Left renal cortex interstitium (tissue), 4 donors: ENCODE measurements at places on chromosomes 7 and 10. TPM values are rescaled to one million over a fixed set of nuclear protein-coding genes. Genes with fewer than 3 reads are reported as not detected.

Gene GALNT17
- 3.1 TPM for polyA plus RNA-seq

Gene SOSTDC1
- polyA plus RNA-seq, result 47.0 TPM

DNA sequence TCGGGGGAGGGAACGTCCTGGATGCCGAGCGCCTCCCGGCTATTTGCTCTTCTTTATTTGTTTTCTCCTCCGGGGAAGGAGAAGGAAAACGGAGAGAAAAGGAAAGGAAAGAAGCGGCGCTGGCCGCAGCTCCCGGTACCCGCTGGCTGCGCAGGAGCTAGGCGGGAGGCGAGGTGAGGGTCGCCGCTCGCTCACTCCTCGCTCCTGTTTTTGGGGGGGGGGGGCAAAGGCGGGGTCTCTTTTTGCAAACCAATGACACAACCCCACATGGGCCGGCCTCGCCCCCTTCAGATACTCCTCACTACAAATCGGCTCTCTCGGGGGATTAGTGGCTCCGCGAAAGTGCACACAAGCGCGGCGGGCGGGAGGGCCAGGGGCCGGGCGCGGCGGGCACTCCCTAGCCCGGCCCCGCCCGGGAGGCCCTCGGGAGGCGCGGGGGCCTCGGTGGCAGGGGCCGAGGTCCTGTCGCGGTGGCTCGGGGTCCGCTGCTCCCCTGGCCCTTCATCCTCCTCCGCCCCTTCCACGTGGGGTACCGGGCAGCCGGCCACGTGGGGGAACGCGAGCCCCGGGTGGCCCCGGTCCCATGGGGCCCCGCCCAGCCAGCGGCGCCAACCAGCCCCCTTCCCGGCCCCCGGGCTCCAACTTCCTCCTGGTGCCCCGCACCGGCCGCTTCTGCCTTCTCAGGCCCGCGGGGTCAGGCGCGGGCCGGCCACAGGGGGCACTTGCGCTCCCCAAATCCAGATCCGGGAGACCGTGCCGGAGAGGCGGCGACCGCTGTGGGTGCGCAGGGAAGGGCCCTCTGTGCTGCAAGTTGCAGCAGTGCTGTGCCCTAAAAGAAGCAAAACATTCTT, 718 bp upstream of the CTBP2 start:
- no peak for DNase-seq

Gene LIPK
- not detected for polyA plus RNA-seq

Gene CPVL
- polyA plus RNA-seq, result 62.0 TPM

- no peak for DNase-seq
Observed at GRCh38 chr7:139004321-139005090, 23.3 kb upstream of the KIAA1549 start.

Gene FKBP6
- 0.90 TPM for polyA plus RNA-seq

Gene WASHC2C
- polyA plus RNA-seq, result 44.4 TPM

DNA sequence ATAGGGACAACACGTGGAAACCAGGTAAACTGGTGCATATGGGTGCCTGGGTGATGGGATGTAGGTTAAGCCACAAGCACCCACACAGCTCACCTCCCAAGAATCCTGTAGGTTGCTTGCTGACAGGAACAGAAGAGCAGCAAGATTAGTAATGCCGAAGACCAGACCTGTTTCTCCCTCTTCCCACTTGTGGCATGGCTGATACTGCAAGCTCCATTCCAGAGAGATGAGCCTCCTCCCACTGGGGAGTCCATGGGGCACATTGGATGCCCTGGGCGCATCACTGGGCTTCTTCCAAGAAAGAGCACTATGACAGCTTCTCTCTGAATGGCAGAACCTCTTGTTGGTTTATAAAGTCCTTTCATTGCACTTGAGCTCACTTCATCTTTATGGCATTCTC, 44.4 kb upstream of the LOXL4 start:
- no peak for DNase-seq

DNA sequence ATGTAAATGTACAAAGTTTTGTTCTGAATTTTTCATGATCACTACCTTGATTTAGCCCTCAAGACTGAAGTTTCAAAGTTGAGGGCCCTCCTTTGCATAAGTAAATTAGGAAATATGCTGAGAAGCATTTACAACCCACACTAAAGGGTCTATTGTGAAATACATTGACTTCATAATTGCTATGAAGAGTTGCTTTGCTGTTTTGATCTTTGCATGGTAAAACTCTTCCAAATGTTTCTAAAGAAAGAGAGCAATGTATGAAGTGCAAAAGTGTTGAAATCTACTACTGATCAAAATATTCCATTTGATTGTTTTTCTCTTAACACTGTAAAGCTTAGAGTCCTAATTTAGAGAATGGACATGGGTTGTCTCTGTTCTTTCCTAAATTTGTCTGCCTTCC, 77.2 kb downstream of the C7orf25 start:
- DNase-seq, result no peak

- no peak for DNase-seq
Observed at GRCh38 chr10:24720096-24720495, 3.6 kb downstream of the ARHGAP21 start.

- DNase-seq, result no peak
Observed at GRCh38 chr7:128408709-128409595, 830 bp downstream of the IMPDH1 start.

DNA sequence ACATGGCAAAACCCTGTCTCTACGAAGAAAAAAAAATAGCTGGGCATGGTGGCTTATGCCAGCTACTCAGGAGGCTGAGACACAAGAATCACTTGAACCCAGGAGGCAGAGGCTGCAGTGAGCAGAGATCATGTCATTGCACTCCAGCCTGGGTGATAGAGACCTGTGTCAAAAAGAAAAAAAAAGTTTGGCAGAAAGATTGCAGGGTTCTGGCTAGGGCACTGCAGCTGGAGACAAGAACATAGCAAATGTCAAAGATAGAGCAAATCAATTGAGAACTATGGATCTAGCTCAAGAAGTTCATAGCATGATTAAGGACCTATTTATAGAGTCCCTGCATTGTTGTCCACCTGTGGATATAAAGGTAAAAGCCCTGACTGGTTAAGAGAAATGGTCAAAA, 79.5 kb downstream of the CACNA2D1 start:
- DNase-seq, result no peak

- no peak for DNase-seq
Observed at GRCh38 chr10:102159051-102159597, 6.9 kb downstream of the NOLC1 start.

Gene C1GALT1
- 47.4 TPM for polyA plus RNA-seq

Gene SUN1
- polyA plus RNA-seq, result 107 TPM

DNA sequence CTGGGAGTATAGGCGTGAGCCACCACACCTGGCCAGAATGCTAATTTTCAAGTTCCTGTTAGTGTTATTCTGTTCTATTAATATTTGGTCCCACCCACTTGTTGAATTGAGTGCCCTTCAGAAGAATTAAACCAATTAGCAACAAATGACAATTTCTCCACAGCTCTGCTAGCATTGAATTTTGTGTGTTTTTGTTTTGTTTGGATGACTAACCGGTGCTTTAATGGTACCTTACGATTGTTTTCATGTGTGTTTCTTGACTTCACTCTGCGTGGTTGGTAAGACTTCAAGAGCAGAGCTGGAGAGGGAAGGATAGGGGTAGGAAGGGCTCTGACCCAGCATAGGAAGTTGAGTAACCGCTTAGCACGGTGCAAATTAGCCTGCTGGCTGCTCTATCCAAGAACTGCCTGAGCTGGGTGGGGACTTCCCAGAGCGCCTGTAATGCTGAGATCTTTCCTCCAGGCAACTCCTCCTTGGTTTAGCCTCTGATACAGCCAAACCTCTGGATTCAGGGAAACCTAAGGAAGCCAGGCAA, 4.6 kb downstream of the ARPC1B start:
- no peak for DNase-seq

DNA sequence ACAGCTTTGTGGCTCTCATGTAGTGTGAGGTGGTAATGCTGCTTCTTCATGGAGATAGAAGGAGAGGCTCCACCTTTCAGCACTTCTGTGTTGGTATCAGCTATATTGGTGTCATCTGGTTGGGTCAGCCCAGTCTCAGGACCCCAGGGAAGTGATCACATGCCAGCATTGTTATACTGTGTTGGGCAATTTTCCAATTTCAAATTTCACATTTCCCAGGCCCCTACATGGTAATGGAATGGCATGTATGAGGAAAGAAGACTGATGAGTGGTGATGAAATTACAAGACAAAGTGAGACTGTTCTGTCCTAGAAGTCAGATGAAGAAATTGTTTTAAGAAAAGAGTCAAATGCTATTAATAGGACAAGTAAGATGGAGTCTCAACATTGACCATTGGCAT, 3.7 kb upstream of the AKR1C3 start:
- DNase-seq, result no peak

DNA sequence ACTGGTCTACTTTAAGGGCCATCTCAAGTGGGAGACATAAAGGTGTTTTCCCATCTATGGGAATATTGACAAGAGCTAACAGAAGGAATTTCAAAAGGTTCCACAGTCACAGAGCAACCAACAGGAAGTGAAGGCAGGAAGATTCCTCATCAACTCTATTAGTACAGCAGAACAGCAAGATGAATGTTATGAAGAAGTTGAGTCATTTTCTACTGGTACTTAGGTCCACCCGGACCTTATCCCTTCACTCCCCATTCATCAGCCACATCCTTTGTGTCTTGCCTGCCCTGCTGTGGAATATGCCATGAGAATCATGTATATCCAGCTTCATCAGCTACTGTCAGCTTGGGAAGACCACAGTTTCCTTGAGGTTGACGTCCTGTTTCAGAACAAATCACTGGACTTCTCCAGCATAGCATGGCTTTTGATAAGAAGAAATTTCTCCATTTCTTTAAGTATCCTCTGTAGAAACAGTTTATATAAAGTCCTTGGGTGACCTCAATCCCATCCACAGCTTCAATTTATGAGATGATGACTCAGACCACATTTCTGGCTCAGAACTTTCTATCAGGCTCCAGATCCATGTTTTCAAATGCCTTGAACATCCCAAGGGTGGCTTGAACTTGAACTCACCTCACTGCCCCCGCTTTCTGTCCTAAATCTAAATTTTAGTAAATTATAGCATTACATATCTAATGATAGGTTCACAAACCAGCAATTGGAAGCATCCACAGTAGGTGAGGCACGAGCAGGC, 84.9 kb upstream of the AGK start:
- no peak for DNase-seq

Gene CHRM2
- polyA plus RNA-seq, result 3.9 TPM

DNA sequence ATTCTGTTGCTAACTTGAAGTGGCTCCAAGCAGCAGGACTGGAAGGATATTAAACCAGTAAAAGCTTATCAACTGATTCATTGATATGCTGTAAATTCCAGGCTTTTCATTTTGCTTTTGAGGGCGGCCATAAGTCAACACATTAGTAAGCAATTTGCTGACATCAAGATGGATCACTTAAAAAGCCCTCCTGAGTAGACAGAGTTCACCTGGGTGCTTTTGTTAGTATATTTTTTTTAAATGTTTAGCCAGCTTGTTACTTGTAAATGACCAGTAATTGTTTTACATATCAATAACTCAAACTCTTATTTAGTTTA, 26.5 kb downstream of the RNF32 start:
- DNase-seq, result no peak

GRCh38 chr7:70466725-70467364, 665.1 kb upstream of the GALNT17 start:
- no peak for DNase-seq

DNA sequence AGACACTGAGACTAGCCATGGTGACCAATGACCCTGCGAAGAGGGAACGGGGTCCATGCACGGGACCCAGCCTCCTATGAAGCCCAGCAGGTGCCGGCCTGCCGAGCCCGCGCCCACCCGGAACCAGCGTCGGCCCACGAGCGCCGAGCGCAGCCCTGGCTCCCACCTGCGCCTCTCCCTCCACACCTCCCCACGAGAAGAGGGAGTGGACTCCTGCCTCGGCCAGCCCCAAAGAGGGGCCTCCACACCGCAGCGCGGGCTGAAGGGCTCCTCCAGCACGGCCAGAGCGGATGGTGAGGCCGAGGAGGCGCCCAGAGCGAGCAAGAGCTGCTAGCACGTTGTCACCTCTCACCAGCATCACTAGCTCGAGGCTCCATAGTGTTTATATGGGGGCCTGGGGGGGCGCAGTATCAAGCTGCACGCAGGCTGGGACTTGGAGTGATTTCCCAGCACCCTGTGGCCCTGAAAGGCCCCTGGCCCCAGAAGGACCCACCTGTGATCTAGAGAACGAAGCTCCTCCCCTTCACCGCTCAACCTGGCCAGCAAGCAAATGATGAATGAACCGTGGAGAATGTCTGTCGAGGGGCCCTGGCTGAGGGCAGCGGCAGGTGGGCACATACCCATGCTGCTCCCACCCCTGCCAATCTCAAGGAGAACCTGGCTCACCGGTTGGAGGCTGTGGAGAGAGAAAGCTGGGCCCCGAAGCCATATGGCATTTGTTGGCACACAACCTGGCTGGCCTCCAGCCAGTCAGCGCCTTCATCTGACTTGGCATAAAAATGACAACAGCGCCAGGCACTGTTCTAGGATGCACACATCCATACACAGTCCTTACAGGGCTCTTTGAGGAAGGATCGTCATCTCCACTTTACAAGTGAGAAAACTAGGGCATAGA, 30.7 kb downstream of the GHRHR start:
- DNase-seq, result no peak

Gene PLCE1
- 37.6 TPM for polyA plus RNA-seq

DNA sequence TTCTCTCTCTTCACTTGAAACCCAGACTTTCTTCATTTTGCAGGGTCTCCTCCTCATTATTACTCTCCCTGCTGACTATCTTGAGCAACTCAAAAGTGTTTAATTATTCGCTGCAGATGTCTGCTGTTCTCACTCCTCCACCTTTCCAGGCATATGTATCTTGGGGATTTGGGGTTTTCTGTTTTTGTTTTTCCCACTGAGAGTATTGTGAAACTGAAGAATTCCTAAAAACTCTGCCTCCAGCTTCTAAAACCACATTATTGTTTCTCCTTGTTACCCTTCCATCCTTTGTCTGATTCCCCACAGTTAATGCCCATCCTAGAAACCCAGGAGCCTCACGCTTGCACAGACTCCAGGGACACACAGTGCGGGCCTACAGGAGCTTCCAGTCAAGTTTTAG, 51.3 kb downstream of the WNT2 start:
- DNase-seq, result no peak

DNA sequence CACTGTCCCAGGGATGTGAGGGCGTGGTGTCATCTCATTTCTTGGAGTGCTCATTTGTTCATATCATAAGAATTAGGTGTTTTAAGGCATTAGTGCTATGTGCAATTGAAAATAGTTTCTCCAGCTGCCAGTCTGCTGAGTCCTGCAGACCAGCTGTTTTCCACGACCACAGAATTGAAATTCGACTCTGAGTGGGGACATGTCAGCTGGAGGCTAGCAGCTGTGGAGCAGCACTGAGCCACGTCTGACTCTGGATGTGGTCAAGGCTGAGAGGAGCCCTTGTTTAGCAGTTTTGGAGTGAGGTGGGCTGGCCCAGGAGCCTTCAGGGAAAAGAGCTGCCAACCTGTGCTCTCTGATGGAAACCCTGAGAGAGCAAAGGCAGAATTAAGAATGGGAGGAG, 156.3 kb upstream of the GRB10 start:
- no peak for DNase-seq

DNA sequence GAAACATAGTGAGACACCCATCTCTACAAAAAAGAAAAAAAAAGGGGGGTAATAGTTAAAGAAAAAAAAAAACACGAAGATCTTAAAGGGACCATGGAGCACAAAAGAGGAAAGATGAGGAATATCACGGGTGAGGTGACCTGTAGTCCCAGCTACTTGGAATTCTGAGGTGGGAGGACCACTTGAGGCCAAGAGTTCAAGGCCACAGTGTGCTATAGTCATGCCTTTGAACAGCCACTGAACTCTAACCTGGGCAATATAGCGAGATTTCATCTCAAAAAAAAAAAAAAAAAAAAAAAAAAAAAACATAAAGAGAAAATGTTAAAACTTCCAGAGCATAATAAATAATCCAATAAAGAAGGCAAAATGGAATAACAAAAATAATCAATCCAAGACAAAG, 23.6 kb downstream of the AKR1D1 start:
- no peak for DNase-seq

Gene BBIP1
- 54.7 TPM for polyA plus RNA-seq
